ENCODE measurements at places on chromosomes 7 and 10.

DNA sequence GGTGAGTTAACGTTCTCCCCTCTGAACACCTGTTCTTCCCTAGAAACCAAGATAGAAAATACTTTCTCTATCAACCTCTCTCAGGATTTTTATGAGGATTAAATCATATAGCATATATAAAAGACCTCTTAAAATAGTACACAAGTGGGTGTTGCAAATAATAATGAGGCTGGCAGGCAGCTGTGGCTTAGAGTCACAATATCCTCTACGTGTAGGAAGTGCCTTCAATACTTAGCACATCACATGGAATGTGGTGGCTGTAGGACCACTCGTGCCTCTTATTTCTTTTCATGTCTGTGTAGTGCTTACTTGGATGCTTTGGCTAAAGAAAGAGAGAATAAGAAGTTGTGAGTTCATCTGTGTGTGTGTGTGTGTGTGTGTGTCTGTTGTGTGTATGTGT lies 96.3 kb downstream of the PRLHR start:
- DNase-seq = no peak

DNA sequence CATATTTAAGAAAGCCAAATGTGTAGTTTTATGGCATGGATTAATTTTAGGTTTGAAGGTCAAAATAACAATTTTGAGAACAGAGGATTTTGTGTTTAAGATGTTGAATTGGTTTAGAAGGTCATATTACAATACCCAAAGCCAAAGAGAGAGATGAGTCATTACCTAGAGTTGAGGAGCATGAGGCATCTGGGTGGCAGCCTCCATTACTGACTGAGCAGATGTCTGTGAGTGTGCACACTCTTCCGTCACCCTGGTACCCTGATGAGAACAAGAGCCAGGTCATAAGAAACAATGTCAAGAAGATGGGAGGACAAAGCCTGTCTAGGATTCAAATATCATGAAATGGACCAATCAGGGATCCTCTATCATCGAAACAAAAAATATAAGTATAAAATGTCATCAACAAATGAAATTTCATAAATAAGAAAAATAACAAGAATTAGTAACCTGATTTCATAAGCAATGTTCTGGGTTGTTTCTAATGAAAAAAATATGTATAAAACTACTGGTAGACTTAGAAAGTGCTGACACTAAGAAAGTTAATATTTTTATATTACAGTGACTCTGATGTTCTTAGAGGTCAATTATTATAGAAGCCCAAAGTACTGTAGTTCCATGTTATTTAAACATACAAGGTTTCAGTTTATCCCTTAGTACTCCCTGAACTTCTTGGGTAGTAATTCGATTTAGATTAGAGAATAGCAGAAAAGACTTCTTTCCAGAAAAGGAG lies 20.0 kb downstream of the CUBN start:
- DNase-seq = no peak

DNA sequence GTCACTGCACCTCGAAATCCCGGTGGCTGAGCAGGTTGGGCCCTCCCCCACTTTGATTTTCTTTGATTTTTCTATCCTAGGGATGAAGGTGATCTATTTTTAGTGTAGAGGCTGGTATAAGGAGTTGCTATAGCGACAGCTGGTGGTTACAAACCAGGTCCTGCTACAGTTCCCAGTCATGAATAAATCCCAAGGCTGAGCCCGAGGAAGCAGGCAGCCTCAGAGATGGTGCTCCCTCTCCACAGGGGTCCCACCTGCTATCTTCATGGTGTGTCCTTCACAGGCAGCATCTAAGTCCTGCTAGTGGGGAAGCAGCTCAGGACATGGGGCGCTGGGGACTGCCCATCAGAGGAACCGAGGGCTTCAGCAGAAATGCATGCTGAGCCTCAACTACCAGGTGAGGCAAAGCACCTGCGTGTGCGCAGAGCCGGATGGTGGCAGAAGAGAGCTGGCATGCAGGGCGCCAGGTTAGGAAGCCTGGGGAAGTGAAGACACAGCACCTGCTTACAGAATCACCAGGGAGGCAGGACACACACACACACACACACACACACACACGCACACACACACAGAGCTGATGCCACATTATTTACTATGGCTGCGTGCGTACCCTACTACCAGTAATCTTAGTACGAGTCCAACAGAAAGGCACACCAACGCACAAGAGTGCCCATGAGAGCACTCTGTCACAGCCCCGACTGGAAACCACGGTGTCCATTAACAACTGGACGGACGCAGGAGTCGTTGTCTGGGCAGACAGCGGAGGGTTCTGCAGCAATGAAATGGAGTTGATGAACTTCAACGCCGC lies 150.9 kb downstream of the PRKAG2 start:
- no peak for DNase-seq

- DNase-seq = no peak
Observed at GRCh38 chr10:105644091-105644490, 1003.0 kb downstream of the SORCS3 start.

GRCh38 chr7:125112850-125113249 lies 183.2 kb upstream of the POT1 start:
- DNase-seq = no peak
